ENCODE measurements at places on chromosomes 13 and 19. TPM values are rescaled to one million over a fixed set of nuclear protein-coding genes. Genes with fewer than 3 reads are reported as not detected.

GRCh38 chr13:112443995-112444311 lies 67.8 kb downstream of the SPACA7 start:
- peak; percentile 19 for DNase-seq

DNA sequence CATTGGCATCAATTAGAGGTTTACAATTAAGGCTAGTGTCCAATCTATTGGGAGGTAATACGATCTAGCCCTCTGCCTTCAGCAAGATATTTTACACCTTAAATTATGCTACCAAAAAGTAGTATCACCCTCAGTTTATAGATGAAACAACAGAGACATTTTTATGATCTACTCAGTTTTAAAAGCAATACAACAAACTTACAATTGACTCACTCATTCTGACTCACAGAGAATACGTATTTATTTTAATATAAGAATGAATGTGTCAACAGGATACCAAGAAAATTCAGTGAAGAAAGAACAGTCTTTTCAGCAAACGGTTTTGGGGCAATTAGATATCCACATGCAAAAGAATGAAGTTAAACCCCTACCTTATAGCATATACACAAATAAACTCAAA lies 32.5 kb upstream of the STARD13 start:
- no peak for DNase-seq

DNA sequence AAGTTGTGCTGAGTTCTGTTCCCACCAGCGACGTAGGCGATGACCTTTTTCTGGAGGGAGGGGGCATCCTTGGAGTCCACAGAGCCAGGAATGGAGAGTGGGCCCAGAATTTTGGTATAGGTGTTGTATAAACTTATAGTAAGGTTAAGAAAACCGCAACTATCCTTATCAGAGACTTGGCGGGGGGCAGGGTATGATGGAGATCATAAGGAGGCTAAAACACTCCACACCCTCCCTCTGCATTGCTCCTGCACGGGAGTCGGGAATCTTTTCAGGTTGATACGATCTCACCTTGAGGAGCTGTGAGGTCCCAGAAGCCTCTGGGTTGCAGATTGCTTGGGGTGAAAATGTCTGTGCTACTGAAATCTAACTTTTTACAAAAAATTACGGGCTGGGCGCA lies 6.3 kb upstream of the CEACAM19 start:
- DNase-seq = no peak

DNA sequence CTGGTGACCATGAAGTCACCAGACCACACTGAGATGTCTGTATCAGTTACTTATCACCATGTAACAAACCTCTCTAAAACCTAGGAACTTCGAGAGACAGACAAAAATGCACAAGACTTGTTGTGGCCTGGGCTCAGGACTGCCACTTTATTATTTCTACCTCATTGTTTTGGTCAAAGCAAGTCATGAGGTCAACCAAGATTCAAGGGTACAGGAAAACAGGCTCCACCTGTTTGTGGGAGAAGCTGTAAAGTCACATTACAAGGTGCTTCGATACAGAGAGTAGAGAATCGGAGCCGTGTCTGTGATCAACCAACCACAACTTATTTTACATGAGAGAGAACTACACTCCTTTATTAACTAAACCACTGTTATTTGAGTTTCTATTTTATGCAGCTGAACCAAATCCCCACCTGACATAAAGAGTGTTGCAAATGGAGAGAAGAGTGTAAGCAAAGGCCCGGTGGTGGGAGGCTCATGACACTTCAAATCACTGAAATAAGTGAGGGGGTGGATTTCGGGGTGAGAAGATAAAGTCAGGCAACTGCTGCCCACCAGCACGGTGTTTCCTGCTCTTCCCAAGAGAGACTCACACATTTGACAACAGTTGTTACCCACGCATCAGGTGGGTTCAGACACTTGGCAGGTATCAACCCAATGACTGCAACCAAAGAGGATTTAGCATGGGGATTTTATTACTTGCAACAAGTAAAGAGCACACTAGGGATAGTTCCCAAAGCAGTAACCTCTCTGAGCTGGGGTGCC lies 39.0 kb upstream of the IGSF23 start:
- DNase-seq = no peak

- no peak for DNase-seq
Measured at GRCh38 chr13:53237696-53238095, 209.1 kb downstream of the OLFM4 start.

DNA sequence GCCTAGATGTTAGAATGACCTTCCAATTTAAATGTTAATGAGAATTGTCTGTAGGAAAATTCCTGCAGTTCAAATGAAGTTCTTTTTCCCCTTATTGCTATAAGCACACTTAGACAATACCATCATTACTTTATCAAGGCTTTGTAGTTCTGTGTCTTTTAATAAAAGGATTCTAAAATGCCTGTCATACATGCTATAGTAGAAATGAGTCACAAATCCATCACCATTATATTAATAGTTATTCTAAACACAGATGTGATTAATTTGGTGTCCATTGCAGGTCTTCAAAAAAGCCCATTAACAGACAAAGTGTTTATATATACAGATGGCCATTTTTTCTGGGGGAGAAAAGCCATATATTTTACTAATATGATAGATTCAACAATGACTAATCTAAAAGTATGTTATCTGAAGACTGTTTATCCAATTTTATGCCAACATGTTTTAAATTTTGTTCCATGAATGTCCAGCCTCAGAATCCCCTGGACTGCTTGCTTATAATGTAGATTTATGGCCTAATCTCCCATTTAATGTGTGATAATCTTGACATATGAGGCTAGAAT lies 1678.3 kb upstream of the PCDH20 start:
- DNase-seq = no peak

GRCh38 chr19:35734273-35734672 lies 8.0 kb downstream of the IGFLR1 start:
- no peak for DNase-seq

- DNase-seq = no peak
Measured at GRCh38 chr13:56019606-56020005, 1121.1 kb upstream of the PRR20A start.

DNA sequence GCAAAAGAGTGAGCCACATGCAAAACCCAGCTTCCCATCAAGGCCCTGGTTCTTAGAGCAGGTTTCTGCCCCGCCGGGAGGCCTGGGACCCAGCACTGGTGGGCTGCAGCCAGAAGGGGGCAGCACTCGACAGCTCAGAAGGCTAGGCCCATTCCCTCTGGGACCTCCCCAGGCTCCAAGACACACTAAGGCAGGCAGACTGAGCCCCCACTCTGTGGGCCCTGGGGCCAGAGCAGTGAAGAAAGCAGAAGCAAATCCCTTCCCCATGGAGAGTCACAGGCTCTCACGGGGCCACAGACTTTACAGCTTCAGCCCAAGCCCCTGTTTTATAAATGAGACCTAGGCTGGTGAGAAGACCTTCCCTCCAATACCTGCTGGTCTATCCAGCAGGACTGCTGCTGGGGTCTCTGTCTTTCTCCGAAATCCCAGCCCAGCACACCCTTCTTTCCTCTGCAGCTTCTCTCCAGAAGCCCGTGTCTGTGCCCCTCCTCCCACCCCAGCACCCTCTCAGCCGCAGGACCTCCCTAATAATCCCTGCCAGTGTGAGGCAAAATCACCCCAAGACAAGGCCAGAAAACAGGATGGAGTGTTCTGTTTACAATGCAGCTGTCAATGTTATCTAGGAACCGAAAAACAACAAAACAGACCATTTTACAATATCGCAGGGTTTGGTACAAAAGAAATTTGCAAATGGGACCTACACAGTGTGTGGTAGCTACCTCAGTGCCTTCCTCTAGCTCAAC lies 109.3 kb downstream of the ABCC4 start:
- peak; percentile 41 for DNase-seq

DNA sequence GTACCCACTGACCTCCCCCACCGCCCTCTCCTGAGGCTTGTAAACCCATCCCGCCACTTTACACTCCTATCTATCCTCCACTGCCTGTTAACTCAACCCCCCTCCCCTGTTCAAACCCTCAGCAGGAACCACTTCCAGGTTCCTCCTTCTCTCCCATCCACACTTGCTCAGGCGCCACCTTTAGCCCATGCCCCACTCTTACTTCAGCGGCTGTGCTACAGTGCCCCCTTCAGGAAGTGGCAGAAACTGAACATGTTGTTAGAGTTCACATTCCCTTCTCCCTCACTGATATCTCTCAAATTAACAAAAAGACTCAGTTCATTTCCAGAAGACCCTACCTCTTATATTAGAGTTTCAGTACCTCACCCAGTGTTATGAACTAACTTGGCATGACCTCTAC lies 49.4 kb downstream of the ZNF91 start:
- DNase-seq = no peak

GRCh38 chr19:18339723-18340122 lies 675 bp upstream of the PGPEP1 start:
- no peak for DNase-seq

DNA sequence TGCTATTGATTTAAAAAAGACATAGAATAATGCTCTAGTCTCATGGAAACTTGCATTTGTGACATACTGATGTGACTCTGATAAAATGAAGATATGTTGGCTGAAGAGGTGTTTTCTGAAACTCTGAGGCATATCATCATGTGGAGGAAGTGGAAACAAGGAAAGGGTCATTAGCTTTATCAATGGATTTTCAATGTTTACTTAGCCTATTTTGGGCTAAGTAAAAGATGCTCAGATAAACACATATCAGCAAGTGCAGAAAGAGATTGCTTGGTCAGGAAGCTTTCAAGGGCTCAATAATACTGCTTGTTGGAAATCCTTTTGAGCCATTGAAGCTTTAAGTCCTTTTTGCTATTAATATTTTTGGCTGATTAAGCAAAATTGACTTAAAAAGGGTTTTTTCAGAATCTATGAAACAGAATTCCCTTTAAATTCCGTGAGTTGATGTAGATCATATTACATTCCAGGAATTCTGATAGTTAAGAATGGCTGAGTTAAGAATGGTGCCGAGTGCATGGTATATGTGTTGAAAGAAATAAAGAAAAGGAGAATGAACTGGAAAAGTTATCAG lies 952.8 kb upstream of the SPRY2 start:
- no peak for DNase-seq

DNA sequence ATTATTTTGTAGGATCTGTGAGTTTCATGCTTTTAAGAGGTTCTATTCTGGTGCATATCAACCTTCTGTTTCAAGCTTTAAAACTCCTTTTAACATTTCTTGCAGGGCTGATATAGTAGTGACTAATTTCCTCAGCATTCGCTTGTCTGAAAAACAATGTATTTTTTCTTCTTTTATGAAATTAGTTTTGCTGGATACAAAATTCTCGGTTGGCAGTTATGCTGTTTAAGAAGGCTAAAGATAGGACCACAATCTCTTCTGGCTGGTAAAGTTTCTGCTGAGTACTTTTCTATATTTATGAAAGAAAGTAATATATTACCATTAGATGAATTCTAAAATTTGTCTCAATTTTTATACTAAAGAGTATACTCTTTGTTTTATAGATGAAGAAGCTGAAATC lies 487.8 kb upstream of the SPRY2 start:
- DNase-seq = no peak

- no peak for DNase-seq
Measured at GRCh38 chr19:7888145-7888825, at the start of gene LRRC8E. LRRC8E (plus strand) TSS chr19:7888510; CDS start chr19:7895604, 7,094 bp downstream.

DNA sequence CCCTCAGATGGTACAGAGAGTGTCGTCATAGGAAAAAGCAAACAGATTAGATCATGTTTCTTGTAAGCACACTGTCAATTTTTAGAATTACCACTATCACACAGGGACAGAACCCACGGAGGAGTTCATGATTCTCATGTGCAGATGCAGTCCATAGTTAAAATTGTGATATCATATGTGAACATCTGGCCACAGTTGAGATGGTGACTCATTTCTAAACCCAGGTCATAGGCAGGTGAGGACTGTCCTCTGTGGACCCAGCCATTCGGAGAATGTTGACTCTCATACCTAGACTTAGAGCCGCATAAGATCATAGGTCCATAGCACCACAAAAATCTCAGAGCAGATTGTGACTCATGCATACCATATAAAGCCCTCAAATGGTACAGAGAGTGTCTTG lies 17.8 kb upstream of the ZNF730 start:
- DNase-seq = no peak

DNA sequence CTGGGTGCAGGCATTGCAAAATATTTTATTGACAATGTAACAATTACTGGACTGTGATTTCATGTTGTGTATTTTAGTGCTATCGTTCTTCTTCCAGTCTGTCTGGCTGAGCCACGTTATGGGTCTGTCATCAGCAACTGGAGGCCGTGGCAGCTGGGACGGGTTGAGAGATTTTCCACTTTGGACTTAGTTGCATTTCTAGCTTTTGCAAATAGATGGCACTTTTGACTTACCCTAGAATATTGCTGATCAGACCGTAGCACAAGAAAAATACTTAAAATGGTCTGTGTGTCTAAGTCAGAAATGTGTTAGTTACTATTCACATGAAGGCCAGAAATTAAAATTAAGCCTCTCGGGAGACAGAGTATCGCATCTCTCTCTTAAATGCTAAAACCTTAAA lies 211.1 kb downstream of the TEX29 start:
- no peak for DNase-seq

- DNase-seq = no peak
Measured at GRCh38 chr19:13154911-13155471, 4.8 kb downstream of the IER2 start.

- DNase-seq = no peak
Measured at GRCh38 chr19:51971624-51972023, 15.0 kb downstream of the ZNF350 start.

DNA sequence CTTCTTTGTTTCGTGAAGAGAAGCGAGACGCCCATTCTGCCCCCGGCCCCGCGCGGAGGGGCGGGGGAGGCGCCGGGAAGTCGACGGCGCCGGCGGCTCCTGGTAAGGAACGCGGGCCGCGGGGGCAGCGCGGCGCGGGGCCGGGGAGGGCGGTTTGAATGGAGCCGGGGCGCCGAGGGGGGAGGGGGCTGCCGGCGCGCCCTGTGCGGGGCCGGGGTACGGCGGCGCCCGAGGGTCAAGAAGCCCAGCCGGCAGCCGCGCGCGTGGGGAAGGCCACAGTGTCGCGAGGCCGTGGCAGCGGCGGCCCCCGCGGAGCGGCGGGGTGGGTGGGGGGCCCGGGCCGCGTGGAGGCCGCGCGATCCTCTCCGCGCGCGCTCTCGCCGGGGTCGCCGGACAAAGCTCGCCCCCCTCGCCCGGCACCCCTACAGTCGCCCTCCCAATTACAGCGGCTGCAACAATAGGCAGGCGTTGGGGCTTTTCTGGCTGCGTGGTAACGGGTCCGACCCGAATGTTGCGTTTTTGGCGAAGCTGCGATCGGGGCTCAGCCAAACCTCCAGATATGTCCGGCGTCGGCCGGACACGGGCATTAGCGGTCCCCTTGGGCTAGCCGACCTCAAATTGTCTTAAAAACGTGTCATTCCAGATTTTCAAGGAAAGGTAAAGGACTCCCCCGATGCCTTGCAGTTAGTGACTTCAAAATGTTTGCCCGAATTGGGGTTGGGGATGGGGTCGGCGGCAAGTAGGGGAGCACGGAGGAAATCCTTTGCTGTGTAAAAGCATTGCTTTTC lies 437 bp downstream of the SMARCA4 start:
- no peak for DNase-seq

GRCh38 chr19:50959731-50960500 lies 7.1 kb upstream of the KLK5 start:
- DNase-seq = no peak

Gene CHAMP1
- total RNA-seq = 13.1 TPM

Gene ONECUT3
- not detected for total RNA-seq

Gene HSH2D
- not detected for total RNA-seq

Gene CNN1
- total RNA-seq = 0.35 TPM

Gene RFPL4A
- 0.13 TPM for total RNA-seq

Gene LGALS14
- total RNA-seq = not detected

Gene GIPR
- total RNA-seq = not detected

Gene KLF2
- 6.0 TPM for total RNA-seq

Gene DENND1C
- not detected for total RNA-seq

Gene MAST3
- 0.67 TPM for total RNA-seq

Gene TINCR
- 0.11 TPM for total RNA-seq
